ENCODE measurements at places on chromosomes 16 and 17. TPM values are rescaled to one million over a fixed set of nuclear protein-coding genes. Genes with fewer than 3 reads are reported as not detected.

HEATR9 gene
- not detected for total RNA-seq

IRF8 gene
- total RNA-seq = not detected

- peak; percentile 12 for ATAC-seq
Observed at GRCh38 chr17:64780096-64781013, 118.2 kb upstream of the SMURF2 start.

DNA sequence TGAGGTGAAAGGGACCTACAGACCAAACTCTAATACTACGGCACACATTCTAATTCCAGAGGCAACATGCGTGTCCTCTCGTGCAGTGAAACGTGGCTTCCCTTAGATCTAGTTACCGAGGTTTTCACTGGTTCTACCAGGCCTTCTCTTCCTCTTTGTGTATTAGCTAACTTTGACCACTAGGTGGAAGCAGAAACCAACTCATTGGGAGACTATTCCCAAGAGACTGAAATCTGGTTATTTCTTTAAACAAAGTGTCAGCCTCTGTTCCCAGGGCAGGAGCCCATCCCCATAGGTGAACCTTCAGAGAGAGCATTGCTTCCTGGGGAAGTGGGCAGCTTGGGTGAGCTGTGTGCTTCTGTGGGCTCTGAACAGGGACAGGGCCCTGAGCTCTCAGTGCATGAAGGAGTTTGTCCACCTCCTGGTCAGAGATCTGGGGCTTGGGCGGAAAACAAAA is 19.7 kb upstream of the RCVRN start:
- peak; percentile 91 for ATAC-seq
